Activated CD4-positive, alpha-beta memory T cell treated with anti-CD3 and anti-CD28 coated beads, Interleukin-2, amount 10 ng/mL, durations not matched to agents 7 days and 5 days (primary cell): ENCODE measurements at places on chromosomes 3 and 15.

GRCh38 chr3:36212251-36212650 lies 168.1 kb upstream of the STAC start:
- DNase-seq: no peak

DNA sequence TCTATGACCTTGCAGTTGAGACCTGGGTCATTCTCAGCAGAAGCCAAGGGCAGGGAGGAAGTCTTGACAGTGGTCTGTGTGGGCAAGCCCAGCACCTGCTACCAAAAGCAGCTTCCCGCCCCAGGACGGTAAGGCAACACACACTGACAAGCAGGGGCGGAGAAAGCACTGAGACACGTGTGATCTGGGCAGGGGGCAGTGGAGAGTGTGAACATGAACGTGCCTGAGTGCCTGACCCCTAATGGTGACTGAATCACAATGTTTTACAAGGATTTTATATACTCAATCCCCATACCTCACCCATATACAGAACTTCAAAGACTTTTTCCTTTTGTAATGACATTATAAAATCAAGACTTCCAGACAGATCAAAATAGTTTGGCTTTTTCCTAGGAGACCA lies 35.2 kb downstream of the ANP32A start:
- no peak for DNase-seq

GRCh38 chr3:67798412-67798811 lies 144.0 kb upstream of the SUCLG2 start:
- no peak for DNase-seq

GRCh38 chr15:76299786-76300185 lies 11.5 kb downstream of the ETFA start:
- DNase-seq: no peak

DNA sequence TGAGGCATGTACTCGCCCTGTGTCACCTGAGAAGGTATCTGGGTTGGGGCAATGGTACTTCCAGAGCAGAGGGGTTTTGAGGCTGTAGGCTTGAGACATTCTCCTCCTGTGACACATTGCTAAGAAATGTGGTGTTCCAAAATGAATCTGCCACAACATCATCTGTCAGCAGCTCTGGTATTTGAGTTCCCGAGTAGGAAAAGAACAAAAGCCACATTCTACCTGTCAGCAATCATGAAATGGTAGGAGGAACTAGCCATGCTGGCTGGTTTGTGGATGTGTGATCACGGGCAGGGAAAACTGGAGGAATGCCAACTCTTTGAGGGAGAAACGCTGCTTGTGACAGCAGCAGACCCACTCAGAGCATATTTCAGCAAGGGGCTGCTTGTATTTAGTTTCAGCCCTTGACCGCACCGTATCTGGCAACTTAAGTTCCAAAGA lies 579.4 kb upstream of the TBL1XR1 start:
- DNase-seq: no peak

DNA sequence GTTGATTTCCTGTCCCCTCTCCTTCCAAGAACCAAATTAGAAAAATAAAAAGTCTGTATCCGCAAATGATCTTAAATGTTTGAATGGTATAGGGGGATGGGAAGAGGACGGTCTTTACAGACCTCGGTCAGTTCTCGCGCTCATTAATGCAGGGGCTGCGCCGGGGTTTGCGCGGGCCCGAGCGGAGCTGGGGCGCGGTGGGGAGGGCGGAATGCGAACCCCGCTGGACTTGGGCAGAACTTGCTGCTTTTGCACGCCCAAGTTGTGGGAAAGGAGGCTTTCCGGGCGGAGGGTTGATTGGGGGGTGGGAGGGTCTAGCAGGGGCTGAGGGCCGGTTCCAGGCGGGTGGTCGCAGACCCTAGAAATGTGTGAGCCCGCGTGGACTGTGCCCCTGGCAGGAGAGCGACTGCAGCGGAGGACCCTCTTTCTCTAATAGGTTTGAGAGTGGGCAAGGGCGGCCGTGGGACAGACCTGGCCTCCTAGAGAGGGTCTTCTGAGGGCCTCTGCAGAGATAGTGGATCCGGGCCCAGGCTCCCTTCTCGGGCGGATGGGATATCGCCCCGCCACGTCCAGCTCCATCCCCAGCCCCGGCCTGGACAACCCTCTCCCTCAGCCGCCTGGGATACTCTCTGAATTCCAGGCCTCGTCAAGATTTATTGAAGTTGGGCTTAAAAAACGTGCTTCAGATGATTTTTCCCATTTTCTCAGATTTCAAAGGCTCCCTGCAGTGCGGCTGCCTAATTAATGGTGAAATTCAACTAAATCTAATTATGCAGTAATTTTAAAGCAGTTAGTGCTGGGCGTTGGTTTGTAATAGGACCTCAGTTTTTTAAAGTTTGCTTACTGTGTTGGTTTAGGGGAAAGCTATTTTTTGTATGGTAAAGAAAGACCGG lies 11.3 kb downstream of the NR2F2 start:
- DNase-seq: no peak

- no peak for DNase-seq
These were observed 50.6 kb upstream of the SPPL2A start for GRCh38 chr15:50815958-50816590.

GRCh38 chr3:150588027-150588830 lies 14.9 kb upstream of the SELENOT start:
- no peak for DNase-seq

DNA sequence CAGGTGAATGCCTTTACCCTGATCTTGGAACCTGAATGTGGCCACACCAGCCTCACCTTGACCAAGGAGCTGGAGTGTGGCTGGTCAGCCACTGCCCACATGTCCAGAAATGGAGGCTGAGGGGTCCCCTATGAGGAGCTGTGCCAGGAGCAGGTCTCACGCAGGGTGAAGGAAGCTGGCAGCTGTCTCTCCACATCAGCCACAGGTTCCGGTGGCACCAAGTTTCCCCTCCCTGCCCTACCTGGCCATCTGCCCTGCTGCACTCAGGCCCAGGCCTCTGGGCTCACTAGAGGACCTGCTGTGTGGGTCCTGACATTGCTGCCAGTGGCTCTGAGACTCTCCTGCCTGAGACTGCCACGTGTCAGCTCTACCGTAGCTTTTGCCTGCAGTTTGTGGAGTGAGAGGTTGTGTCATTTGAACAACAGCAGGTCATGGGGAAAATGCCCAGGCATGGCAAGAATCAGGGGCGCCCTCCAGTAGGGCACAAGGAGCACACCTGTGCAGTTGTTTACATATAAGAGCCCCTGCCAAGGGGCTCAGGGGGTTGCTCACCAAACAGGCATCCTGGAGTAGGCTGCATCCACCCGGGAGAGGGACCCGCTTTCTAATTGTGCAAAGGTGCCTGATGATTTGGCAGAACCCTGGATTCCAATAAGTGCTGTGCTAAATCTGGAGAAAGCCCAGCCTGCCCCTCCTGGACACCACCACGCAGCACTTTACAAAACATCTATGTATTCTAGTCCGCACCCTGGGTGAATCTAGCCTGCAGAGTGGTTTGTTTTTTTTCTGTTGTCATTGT lies 258.5 kb upstream of the TLE3 start:
- no peak for DNase-seq

GRCh38 chr3:8443829-8444791 lies 57.5 kb upstream of the LMCD1 start:
- DNase-seq: no peak

DNA sequence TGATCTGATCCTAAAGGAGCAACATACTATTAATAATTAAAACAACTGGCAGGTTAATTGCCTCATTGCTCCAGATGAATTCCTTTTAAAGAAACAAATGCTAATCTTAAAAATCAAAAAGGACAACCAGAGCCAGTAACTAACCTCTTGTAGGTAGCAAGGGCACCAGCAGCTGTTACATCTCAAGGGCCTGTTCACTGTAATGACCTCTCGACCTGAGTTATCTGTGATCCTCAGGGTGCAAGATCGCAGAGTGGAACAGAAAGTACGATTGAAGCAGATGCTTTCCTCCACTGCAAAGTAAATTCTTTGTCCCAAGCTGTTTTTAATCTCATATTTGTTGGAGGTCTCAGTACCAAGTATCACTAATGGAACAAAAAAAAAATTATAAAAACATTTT lies 11.4 kb downstream of the PLSCR5 start:
- no peak for DNase-seq

DNA sequence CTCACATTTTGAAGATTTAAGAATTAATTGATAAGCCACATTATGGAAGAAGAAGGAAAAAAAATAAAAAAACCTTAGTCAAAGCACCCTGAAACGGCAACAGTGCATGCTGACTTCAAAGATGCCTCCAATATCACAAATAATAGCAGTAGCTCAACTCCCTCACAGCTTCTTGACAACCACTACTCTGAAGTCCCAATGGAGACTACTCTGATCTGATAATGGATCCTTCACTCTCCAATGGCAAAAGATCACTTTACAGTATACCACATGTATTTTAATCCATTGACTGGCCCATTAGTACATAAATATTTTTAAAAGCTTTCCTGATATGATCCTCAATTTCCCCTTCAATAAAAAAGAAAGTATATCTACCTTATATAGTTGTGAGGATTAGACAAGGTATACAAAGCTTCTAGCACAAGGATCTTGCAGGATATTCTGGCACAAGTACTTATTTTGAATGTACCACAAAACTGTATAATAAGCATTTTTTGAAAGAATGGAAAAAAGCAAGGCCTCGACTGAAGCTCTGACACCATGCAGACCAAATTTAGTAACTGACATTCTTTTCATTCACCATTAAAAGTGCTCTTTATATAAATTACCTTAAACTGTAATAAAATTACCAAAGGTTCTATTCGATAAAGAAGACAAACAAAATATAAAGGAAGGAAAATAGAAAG lies 91.9 kb downstream of the PEAK1 start:
- no peak for DNase-seq

GRCh38 chr3:185726254-185726967 lies 98.4 kb downstream of the IGF2BP2 start:
- DNase-seq: no peak

DNA sequence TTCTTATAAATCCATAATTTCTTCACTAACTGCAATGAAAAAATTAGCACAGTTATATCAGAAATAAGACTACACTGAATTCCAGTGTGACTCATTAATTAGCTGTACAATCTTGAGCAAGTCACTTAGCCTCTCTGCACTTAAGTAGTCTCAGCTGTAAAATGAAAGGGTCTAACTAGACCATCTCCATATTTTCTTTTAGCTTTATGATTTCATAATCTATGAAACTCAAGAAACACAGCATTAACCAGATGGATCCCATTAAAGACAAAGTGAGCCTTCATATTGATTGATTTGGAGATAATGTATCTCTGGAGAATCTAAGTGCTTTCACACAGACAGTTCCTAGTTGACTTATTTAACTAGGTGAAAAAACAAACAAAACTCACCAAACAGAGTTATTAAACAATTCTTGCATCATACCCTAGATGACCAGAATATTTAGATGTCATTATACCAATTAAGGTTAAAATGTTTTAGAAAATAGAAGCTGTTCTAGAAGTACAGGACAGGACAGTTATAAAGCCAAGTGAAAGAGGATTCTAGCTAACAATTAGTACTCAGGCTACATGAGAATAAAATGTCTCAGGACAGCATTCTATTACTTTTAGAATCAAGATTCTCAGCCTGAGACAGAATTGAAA lies 11.2 kb downstream of the CSNK1G1 start:
- no peak for DNase-seq

GRCh38 chr3:39192490-39193092 lies at the start of gene XIRP1:
XIRP1 (minus strand) TSS chr3:39192595; CDS start chr3:39189445, 3,150 bp downstream.
- DNase-seq: no peak

DNA sequence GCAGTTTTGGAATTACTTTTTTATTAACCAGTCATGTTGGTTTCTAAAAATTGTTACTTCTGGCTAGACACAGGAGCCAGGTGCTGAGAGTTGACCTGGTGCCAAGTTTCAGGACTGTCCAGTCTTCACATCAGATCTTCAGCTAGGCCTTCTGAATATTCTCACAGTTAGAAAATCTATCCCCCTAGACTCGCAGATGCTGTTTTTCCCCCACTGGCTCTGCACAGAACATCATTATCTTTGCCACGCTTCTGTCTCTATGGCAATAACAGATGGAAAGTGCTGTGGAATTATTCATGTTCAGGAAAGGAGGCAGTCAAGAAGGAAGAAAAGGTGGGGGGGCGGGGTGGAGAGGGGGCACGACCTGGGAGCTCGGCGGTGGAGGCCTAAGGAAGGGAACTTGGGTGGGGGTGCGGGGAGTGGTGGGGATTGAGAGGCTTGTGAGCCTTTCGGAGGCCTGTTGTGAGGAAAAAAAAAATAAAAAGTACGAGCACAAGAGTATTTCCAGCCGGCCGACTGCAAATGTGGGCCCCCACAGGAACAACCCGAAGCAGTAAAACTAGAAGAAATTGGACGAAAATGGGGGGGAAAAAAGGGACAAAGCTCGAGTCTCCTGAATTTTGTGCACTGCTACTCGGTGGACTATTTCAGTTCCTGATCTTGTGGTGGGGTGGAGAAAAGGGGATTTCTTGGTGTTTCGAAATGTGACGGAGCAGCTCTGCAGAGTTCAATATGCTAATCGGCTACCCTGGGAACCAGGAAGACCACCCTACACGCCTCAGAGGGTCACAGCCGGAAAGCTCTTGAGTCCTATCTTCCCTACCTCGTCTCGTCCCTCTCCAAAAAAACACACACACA lies 1.5 kb upstream of the SKIL start:
- no peak for DNase-seq

DNA sequence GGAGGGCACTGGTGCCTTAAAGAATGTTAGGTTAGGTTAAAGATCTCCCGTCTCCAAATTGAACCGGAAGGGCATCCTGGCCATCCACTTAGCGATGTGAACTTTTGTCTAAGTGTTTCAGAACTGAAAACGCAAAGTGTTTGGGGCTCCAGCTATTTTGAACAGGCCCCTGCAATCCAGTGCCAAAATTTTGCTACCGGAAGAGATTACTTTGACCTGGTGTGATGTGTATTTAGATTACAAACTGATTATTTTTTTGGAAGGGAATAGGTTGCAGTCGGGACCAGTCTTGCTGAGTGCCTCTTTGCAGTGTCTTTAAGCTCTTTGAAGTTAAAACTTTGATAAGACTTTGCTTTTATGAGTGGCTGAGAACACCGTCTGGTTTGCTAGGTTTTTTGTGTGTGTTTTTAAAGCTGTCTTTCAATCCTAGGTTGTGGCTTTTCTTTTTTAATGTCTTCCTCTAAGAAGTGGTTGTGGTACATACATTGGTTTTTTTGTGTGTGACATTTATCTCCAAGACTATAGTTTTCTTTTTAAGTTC lies 179.6 kb downstream of the OR4M2 start:
- no peak for DNase-seq

DNA sequence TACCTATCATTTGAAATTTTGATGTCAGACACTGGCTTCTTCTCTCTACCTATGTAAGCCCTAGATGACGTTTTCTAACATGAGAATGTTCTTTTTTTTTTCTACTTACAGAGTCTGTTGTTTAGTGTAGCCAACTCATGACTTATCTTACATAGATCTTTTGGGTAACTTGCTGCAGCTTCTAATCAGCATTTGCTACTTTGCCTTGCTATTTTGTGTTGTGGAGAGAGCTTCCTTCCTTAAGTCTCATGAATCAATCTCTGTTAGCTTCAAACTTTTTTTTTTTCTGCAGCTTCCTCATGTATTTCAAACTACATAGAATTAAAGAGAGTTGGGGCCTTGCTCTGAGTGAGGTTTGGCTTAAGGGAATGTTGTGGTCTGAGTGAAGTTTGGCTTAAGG lies 568.7 kb upstream of the BCHE start:
- DNase-seq: no peak

DNA sequence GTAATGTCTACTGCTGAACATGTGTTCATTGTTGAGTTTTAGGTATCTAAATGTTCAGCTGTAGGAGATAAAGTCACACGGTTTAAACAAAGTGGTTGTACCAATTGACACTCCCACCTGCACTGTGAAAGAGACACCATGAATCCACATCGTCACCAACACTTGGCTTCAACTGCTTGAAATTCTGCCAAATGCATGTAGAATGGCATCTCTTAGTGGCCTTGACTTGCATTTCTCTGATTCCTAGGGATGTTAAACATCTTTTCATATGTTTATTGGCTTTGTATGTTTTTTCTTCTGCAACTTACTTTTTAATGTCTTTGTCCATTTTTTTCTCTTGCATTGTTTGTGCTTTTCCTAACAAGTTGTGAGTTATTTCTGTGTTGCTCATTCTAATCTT lies 43.4 kb downstream of the RPLP1 start:
- DNase-seq: no peak
